ENCODE measurements at places on chromosomes 1 and 21.

GRCh38 chr1:1614204-1614953 is 921 bp upstream of the MIB2 start:
- DNase-seq, result peak; percentile 26

DNA sequence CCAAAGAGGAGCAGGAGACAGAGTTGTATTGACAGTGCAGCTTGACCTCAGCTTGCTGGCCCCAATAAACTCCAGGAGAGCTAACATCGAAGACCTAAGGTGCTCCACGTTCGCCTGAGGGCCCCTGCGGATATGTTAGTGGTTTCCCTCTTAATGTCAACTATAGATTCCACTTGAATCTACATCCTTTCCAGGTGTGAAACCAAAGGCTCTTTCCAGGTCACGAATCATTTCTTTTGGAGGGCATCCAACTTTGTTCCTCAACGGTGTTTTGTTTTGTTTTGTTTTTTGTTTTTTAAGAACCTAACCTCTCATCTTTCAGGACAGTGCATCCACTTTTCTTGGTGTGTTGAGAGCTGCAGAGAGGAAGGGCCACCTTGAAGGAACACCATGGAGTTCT is 267.6 kb upstream of the SGIP1 start:
- peak; percentile 77 for DNase-seq

DNA sequence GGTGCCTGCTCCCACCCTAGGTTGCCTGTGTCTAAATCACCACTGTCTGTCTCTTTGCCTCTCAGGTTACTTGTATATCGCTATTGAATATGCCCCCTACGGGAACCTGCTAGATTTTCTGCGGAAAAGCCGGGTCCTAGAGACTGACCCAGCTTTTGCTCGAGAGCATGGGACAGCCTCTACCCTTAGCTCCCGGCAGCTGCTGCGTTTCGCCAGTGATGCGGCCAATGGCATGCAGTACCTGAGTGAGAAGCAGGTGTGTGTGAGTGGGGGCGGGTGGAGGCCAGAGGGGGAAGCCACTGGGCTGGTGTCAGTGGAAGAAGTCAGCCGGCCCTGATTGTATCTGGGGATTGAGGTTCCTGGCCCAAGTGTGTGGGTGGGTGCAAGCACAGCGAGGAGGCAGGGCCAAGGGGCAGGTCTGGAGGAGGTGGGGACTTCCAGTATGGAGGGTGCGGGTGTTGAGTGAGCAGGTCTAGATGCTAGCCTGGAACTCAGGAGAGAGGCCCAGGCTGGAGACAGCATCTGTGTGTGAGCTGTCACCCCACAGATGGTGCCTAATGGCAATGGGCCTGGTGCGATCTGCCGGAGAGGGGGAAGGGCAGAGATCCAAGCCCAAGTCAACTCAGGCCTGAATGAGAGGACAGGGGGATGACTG is 17.2 kb downstream of the TIE1 start:
- no peak for DNase-seq

- no peak for DNase-seq
Observed at GRCh38 chr1:46440478-46440877, 46.4 kb downstream of the FAAH start.

DNA sequence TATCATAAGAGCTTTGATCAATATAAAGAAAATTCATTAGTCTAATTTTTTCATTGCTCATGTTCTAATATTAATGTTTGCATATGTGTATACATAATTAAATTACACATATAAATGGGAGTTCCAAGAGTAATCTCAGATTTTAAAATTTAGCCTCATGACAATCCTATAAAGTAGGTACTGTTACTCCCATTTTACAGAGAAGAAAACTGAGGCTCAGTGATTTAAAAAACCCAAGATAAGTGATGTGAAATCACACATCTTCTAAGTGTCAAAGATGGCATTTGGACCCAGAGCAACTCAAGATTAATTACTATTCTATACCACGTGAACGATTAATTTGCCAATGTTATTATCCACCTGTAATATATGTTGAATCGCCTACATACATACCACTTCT is 122.3 kb downstream of the TM2D1 start:
- no peak for DNase-seq

- DNase-seq, result peak; percentile 55
Observed at GRCh38 chr1:30929135-30929889, 20.8 kb upstream of the SDC3 start.

All from M059J (cell line).